NCI-H2081 (cell line): ENCODE measurements at places on chromosomes 1 and 21.
A peak's percentile ranks its signal among the peaks of the same experiment; 100 is the strongest.

GRCh38 chr21:36473203-36473602, 6.7 kb downstream of the CLDN14 start:
- DNase-seq = no peak

DNA sequence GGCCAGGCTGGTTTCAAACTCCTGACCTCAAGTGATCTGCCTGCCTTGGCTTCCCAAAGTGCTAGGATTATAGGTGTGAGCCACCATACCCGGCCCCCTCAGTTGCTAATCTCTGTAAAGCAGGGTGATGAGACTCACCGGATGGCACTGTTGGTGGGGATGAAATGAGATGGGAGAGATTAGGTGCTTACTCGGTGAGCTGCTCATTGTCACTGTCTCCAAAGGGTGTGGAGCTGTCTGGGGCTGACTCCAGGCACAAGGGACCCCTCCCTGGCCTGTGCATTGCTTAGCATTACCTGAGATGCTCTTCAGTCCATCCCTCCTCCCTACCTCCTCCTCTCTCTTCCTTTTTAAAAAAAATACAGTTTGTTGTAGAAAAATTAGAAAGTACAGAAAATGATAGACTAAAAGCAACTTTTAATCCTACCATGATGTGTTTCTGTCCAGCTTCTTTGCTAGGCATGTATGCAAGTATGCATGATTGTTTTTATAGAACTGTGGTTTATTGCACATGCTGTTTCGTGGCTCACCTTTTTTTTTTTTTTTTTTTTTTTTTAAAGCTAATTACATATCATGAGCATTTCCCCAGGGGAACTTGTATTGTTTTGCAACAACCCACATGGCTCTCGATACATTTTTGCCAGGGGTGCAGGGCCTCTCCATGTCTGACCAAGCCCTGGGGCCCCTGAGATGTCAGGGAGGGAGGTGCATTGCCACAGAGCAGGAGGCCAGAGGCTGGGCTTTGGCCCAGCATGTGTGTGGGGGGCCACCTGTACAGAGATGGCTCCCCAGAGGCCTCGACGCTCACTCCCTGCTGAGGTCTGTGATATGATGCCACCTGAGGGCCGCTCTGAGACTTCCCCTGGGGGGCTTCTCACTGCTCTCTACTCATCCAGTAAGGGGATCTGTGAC, 55.4 kb downstream of the ARHGEF10L start:
- DNase-seq = no peak

DNA sequence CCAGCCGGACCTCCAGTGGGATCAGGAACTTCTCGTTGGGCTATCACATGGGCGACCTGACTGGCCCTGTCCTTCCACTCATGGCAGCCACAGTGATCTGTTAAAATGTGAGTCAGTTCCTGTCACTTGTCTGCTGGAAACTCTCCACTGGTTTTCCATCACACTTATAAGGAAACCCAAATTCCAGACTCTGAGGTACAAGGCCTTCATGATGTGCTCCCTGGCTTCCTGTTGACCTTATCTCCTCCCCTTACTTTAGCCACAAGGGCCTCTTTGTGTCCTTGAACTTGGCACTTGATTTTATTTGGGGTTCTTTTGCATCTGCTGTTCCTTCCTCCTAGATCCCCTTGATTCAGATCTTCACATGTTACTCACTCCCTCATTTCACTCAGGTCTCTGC, 96.8 kb downstream of the TENT5C start:
- no peak for DNase-seq

DNA sequence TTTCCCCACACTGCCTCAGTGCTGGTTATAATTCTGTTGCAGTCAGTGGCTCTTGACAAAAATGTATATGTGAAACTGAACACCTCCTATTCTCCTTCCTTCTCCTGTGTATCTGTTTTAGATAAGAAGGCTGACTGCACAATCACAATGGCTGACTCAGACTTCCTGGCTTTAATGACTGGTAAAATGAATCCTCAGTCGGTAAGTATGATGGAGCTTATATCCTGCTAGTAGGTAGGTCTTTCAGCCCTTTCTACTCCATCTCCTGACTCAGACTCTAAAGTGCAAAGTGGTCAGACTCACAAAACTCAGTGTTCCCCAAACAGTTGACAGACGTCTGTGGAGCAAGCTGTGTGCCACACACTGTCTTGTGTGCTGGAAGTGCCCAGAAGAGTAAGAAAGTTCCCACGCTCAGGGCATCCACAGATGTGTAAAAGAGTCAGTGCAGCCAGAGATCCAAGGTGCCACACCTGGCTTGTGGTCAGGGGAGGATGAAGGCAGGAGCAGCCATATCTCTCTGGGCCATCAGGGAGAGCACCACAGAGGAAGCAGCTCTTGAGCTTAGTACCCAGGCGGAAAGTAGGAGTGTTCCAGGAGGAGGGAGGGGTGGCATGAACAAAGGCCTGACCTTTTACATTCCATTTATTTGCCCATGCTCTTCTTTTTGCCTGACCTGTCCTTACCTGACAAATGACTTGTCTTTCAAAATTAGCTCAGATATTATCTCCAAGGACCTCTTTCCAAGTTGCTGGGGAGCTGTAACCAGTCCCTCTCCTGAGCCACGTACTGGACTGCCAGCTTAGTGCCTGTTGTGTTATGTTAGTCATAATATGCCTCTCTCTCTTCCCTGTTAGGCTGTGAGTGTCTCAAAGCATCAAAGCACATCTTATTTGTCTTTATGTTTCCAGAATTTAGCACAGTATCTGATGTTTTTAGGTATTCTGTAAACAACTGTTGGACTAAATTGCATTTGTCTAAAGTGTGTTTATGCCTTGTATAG, 14.0 kb upstream of the PODN start:
- peak; percentile 59 for DNase-seq

- no peak for DNase-seq
Measured at GRCh38 chr1:48107516-48107915, 110.3 kb upstream of the TRABD2B start.
